ENCODE measurements at places on chromosomes 12 and 14. TPM values are rescaled to one million over a fixed set of nuclear protein-coding genes. Genes with fewer than 3 reads are reported as not detected.
A peak's percentile ranks its signal among the peaks of the same experiment; 100 is the strongest.

Gene DPF3
- 3.1 TPM for polyA plus RNA-seq

Gene P2RX2
- not detected for polyA plus RNA-seq

Gene INSM2
- not detected for polyA plus RNA-seq

Gene SMCO2
- not detected for polyA plus RNA-seq

GRCh38 chr12:132672678-132673077 is 14.5 kb downstream of the POLE start:
- no peak for DNase-seq

DNA sequence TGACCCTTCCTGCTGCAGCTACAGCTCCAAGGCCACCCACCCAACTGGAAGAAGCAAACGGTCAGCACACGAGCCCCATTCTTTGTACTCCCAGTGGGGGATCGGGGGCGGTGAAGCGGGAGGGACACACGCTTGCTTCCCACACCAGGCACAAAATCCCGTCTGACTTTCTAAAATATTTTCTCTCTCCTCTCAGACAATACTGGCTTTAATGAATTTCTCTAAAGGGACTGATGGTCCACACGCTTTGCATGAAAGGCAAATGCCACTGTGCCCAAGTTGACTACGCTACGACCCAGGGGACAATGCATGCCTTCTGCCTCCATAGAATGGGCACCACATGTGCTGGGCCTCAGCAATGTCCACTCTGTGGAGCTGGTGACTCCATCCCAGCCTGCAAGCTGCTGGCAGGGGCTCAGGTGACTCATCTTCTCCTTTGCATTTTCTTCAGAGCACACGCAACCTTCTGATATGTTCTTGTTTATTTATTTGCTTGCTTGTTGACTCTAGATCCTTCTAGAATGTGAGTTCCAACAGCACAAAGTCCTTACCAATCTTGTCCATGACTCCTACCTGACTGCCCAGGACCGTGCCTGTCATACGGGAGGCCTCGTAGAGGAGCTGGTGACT is 15.6 kb downstream of the SYNE3 start:
- DNase-seq: no peak

DNA sequence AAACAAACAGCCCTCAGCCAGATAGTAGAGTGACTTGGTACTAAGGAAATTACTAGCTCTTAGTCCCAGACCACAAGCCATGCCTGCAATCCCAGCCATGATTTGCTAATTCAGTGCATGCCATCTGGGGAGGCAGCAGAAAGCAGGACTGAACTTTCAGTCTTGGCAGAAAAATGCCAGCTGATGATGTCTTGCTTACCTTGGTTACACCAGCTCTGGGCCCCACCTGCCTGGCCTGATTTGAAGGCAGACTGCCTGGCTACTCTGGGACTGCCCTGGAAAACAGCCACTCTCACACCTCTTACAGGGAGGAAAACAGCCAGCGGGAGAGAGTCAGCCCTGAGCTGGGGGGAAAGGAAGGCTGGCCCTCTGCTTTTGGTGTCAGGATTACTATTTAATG is 4.6 kb upstream of the UNC119B start:
- no peak for DNase-seq

DNA sequence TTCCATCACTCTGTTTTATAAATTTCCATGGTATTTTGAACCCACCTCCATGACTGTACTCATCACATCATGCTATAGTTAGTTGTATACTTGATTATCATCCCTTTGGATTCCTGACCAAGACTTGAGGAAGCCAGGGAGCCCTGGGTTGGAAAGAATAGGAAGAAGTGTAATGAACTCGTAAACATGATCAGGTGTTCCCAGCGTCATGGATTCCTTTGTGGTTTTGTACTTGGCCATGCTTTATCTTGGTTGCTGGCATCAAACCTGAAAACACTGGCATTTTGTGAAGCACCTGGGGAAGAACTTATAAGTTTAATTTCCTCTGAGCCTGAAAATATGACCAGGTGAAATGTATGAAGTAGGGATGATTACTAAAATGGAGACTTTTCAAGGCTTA is 76.4 kb downstream of the CHST11 start:
- no peak for DNase-seq

- DNase-seq: no peak
These were observed at the start of gene SLC7A8 for GRCh38 chr14:23183479-23183878. TSS of gene SLC7A8 (minus strand) at chr14:23183660. CDS start at chr14:23182914, 746 bp downstream.

DNA sequence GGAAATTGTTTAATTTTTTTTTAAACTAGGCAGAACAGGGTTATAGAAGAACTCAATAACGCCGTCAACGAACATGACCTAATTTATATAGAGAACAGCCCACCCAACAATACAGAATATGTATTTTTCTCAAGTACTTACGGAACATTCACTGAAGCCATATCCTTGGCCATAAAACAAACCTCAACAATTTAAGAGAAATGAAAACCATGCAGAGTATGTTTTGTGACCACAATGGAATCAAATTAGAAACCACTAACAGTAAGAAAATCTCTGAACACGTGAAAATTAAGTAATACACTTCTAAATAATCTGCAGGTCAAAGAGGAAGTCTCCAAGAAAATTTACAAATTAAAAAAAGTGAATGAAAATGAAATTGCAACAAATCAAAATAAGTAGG is 9.4 kb downstream of the SART3 start:
- DNase-seq: no peak

GRCh38 chr14:68966872-68967301 is 12.2 kb downstream of the ACTN1 start:
- DNase-seq: no peak

GRCh38 chr12:11397366-11397765 is 2.0 kb upstream of the PRB2 start:
- DNase-seq: no peak

- DNase-seq: no peak
These were observed 377.6 kb upstream of the ATP2B1 start for GRCh38 chr12:90086281-90086680.

- no peak for DNase-seq
These were observed 76.1 kb downstream of the RASSF8 start for GRCh38 chr12:26034371-26035142.

DNA sequence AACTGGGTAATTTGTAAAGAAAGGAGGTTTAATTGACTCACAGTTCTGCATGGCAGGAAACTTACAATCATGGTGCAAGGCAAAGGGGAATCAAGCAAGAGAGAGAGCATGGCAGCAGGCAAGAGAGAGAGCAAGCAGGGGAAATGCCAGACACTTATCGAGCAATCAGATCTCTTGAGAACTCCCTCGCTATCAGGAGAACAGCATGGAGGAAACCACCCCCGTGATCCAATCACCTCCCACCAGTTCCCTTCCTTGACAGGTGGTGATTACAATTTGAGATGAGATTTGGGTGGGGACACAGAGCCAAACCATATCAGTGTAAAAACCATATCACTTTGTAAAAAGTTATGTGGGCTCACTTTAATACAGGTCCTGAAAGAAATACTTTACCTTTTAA is 56.4 kb upstream of the NEDD1 start:
- DNase-seq: no peak

- DNase-seq: no peak
These were observed 81.9 kb downstream of the TMEM132D start for GRCh38 chr12:129821964-129822363.

GRCh38 chr14:51396222-51396815 is 156.3 kb downstream of the TMX1 start:
- DNase-seq: peak; percentile 75

DNA sequence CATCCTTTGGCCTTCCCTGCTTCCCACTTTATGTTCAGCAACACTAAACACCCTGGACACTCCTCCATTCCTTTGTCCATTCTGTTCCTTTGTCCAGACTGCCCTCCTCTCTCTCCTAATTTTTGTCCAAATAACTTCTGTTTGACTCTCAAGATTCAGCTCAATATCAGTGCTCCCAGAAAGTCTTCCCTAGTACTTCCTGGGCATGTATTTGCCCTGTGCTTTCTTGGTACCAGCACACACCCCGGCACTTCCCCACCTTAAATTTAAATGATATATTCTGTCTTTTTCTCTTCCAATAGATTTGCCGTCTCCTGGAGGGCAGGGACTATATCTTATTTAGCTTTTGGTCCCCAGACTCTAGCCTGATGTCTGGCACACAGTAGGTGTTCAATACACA is 6.5 kb upstream of the APOLD1 start:
- DNase-seq: no peak
